ENCODE measurements at places on chromosomes 2 and 18. TPM values are rescaled to one million over a fixed set of nuclear protein-coding genes. Genes with fewer than 3 reads are reported as not detected.

DNA sequence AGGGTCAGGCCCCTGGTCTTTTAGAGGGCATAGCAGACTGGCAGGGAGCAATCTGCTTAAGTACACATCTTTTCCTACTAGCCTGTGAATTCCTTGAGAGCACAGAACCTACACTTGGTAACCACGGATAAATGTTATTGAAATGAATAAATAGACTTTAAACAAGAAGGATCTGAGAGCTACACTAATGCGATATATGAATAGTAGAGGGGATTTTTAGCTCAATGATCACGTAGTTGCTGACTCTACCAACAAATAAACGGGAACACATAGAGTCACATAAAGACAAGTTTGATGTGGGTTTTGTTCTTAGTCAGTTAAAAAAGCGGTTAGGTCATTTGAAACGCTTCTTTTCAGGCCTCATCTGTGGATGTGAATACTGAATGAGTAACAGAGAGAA, 290.3 kb upstream of the CCDC68 start:
- DNase-seq, result no peak
- H3K27me3 ChIP-seq, result no peaks in the 10 kb centered on the region

GRCh38 chr2:102508863-102509262, 35.8 kb downstream of the SLC9A4 start:
- H3K36me3 ChIP-seq, result no peaks in the 10 kb centered on the region
- H3K27ac ChIP-seq, result no peak overlapping the region
- H3K27me3 ChIP-seq, result peaks cover 8% of the 10 kb centered on the region
- peaks cover 19% of the 10 kb centered on the region for H3K4me1 ChIP-seq

DNA sequence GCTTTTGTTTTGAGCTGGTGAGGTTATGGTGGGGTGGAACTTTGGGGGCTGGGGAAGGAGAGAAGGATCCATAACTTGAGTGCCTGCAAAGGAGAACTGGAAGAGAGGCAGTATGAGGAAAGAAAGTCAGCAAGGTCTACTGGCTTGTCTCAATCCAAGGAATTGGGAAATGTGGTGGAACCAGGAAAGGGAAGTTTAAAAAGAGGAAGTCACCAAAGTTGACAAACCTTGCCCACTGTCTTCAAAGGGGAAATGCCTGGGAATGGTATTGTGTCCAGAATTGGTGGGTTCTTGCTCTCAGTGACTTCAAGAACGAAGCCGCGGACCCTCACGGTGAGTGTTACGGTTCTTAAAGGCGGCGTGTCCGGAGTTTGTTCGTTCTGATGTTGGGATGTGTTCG, 304.1 kb upstream of the FAM98A start:
- no peaks in the 10 kb centered on the region for H3K36me3 ChIP-seq
- no peaks in the 10 kb centered on the region for H3K27me3 ChIP-seq
- DNase-seq, result no peak

RESP18 gene
- not detected for total RNA-seq

DNA sequence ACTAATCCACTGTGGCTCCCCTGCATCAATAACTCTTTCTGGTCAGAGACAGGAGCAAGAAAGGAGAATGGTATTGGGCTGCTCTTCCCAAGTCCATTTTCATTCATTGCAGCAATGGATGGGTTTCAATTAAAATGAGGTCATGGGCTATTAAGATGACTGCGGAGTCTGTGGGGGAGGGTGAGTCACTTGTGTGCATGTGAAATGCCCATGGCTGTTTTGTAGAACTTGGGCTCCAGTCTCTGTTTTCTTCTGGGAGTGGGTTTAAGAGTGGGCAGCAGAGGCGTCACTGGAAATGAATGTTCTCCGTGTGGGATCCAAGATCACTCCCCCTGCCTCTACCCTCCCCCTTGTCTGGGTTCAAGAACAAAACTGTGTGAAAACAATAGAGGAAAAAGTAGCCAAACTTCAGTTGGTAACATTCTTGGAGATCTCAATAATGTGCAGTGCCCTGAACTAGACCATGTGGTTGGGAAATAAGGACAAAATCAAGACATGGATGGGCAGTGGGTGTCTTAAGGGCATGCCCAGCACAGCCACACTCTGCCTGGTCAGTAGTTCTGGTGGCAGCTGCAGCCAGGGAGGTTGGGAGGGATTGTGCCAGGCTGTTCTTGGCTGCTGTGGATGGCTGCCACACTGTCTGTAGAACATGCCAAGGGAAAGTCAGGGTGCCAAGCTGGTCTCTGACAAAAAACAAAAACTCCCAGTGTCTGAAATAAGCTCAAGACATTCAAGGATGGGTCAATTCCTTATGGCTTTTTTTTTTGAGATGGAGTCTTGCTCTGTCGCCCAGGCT, 68.2 kb upstream of the CXCR4 start:
- DNase-seq, result no peak
- no peaks in the 10 kb centered on the region for H3K4me1 ChIP-seq
- H3K36me3 ChIP-seq, result no peaks in the 10 kb centered on the region
- H3K4me3 ChIP-seq, result no peak overlapping the region
- no peak overlapping the region for H3K27ac ChIP-seq
- peaks cover 2% of the 10 kb centered on the region for H3K27me3 ChIP-seq

- H3K27ac ChIP-seq, result no peak overlapping the region
- peak; percentile 62 for DNase-seq
- no peak overlapping the region for H3K4me3 ChIP-seq
- no peaks in the 10 kb centered on the region for H3K36me3 ChIP-seq
- H3K4me1 ChIP-seq, result peaks cover 18% of the 10 kb centered on the region
Observed at GRCh38 chr2:241904791-241905710, 35.5 kb downstream of the RTP5 start.

DNA sequence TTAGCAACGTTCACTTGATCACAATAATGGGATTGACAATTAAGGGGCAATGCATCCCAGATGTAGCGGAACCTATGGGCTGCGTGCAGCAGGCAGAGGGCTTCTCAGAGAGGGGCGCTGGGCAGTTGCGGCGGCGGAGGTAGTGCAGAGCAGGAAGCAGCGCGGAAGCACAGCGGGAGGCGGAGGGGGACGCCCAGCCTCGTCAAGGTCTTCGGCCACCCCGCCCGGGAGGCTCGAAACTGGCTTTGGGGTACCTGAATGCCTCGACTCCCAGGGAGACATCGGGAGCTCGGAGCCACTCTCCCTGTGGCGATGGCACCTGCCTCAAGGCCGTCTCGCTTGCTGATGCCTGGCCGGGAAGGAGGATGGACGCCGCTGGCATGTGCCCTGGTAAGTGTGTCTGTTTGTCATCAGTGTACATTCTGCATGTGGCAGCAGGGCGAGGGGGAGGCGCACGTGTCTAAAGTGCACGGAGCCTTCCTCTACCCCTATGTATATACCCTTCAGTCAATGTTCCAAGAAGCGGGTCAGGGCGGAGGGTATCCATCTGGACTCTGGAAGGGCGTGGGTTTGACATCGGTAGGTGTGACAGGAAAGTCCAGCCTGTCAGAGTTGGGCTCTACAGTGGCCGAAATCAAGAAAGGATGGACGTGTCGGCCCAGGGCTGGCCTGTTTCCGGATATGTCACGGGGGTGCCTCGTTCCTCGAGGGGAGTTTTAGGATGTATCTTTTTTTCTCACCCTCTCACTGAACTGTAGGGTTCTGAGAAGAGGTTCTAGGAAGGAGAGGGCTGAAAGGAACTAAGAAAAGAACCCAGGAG, 7.5 kb upstream of the SP9 start:
- peaks cover 36% of the 10 kb centered on the region for H3K4me1 ChIP-seq
- no peaks in the 10 kb centered on the region for H3K36me3 ChIP-seq
- DNase-seq, result no peak
- peak overlapping the region; percentile 60 for H3K4me3 ChIP-seq
- peaks cover 66% of the 10 kb centered on the region for H3K27me3 ChIP-seq
- H3K27ac ChIP-seq, result no peak overlapping the region

GRCh38 chr2:51638811-51639210, 606.9 kb upstream of the NRXN1 start:
- H3K4me1 ChIP-seq, result no peaks in the 10 kb centered on the region
- H3K36me3 ChIP-seq, result no peaks in the 10 kb centered on the region
- no peak for DNase-seq
- no peak overlapping the region for H3K27ac ChIP-seq
- H3K27me3 ChIP-seq, result no peaks in the 10 kb centered on the region
- H3K4me3 ChIP-seq, result no peak overlapping the region

GRCh38 chr2:7027956-7028655, 110.9 kb downstream of the RNF144A start:
- no peak overlapping the region for H3K27ac ChIP-seq
- no peak for DNase-seq
- H3K4me1 ChIP-seq, result peaks cover 8% of the 10 kb centered on the region
- H3K36me3 ChIP-seq, result peaks cover 2% of the 10 kb centered on the region
- no peak overlapping the region for H3K4me3 ChIP-seq
- no peaks in the 10 kb centered on the region for H3K27me3 ChIP-seq

- peaks cover 43% of the 10 kb centered on the region for H3K4me1 ChIP-seq
- no peak for DNase-seq
- H3K27me3 ChIP-seq, result no peaks in the 10 kb centered on the region
- H3K27ac ChIP-seq, result peak overlapping the region; percentile 96
- peak overlapping the region; percentile 99 for H3K4me3 ChIP-seq
- peaks cover 2% of the 10 kb centered on the region for H3K36me3 ChIP-seq
Observed at GRCh38 chr2:181892799-181893435, 1.4 kb downstream of the ITPRID2 start.

CEBPZ gene
- total RNA-seq, result 30.4 TPM

CCDC68 gene
- not detected for total RNA-seq

CYP27A1 gene
- 4.7 TPM for total RNA-seq

DIPK1C gene
- total RNA-seq, result not detected

- H3K27ac ChIP-seq, result no peak overlapping the region
- H3K36me3 ChIP-seq, result no peaks in the 10 kb centered on the region
- H3K4me3 ChIP-seq, result no peak overlapping the region
- no peak for DNase-seq
Observed at GRCh38 chr18:32333781-32334180, 136.9 kb downstream of the GAREM1 start.

DNA sequence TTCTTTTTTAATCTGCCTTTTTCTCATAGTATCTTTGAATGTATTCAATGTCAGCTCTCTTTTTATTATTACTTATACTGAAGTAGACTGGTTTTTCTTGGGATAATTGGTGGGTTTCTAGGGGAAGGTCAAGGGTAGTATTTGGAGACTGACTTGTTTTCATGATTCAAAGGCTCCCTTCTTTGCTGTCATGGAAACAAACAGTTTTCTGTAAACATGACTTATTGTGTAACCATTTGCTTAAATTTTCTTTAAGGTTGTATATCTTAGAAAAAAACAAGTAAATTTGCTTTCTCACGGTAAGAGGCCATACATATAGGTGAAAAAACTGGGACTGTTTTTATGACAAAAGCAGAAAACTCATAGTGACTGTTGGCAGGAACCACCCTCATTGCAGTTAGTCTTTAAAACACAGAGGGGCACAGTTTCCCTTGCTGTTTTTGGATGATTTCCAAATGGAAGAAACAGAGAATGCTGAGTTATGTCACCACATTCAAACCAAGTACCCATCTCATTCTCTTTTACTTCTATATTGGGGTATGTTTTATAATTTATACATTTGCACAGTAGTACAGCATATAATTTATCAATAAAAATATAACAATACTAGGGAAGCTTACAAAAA, 5.8 kb upstream of the RDH14 start:
- no peak for DNase-seq
- peaks cover 21% of the 10 kb centered on the region for H3K36me3 ChIP-seq
- H3K27ac ChIP-seq, result no peak overlapping the region
- peaks cover 5% of the 10 kb centered on the region for H3K4me1 ChIP-seq
- no peaks in the 10 kb centered on the region for H3K27me3 ChIP-seq
- H3K4me3 ChIP-seq, result no peak overlapping the region

EMILIN1 gene
- total RNA-seq, result 235 TPM

DNA sequence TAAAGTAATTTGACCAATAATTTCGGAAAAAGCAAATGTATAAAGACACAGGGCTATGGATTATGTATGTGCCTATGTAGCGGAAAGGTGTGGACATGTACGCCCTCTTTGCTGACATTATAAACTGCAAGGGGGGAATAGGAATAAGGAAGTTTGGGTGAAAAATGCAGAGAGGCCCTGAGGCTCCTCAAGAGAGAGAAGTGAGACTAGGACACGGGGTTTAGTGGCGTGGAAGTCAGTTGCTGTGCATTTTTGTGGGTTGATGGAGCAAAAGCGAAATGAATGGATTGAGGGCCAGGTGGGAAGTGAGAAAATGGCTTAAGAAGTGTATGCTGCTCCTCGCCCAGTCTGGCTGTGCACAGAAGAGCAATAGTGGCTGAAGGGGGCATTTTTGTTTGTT, 96.2 kb upstream of the B3GNT7 start:
- H3K4me3 ChIP-seq, result no peak overlapping the region

DNA sequence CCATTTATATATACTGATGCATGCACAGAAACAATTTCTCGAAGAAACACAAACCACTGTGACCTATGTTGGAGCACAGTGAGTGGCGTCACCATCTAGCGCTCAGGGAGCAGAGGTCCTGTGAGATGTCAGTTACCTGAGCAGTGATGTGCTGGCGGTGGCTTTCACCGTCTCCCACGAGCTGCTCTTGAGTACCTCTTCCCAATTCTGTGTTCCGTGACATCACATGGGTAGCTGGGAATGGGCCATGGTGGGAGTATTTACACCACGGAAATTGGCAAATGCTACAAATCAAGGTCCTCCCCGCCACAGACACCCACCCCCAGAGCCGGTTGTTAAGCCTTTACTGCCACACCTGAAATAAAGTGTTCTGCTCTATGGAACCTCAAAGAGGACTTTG, 24.4 kb downstream of the GBX2 start:
- no peak for DNase-seq
- H3K27ac ChIP-seq, result no peak overlapping the region
- peaks cover 1% of the 10 kb centered on the region for H3K36me3 ChIP-seq
- peaks cover 4% of the 10 kb centered on the region for H3K4me1 ChIP-seq
- H3K27me3 ChIP-seq, result peaks cover 1% of the 10 kb centered on the region
- no peak overlapping the region for H3K4me3 ChIP-seq

DNA sequence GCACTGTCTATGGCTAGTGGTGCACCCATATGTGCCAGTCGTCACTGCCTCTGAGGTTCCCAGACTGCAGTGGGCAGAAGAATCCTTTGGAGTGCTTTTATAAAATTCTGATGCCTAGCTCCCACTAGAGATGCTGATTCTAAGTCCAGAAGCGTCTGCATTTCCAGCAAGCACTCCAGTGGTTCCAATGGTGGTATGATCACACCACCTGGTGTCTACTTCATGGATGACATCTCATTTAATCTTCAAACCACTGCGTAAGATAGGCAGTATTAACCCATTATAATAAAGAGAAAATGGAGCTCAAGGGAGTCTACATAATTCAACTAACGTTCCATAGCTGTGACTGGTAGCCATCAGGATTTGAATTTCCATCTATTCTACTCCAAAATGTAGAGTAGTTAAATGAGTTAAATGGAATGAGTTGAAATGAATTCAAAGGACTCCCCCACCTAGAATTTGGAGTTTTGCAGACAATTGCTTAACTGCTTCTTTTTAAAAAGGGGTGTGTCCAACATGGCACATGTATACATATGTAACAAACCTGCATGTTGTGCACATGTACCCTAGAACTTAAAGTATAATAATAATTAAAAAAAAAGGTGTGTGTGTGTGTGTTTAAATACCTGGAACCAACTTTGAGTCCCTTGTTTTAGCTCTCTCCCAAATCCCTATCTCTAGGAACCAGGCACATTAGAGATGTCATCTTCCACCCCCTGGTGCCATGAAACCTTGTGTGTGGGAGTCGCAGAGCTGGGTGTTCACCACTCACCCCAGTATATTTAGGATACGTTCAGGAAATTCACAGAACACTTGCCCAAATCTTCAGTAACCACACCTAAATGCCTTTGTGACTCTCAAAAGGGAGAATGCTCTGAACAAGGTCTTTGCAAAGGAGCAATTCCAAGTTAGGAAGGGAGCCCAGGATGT, 14.1 kb downstream of the LAMA3 start:
- peaks cover 18% of the 10 kb centered on the region for H3K27me3 ChIP-seq
- peaks cover 12% of the 10 kb centered on the region for H3K4me1 ChIP-seq
- H3K36me3 ChIP-seq, result peaks cover 3% of the 10 kb centered on the region
- H3K27ac ChIP-seq, result no peak overlapping the region

GRCh38 chr2:142858961-142859360, 18.5 kb upstream of the KYNU start:
- H3K4me3 ChIP-seq, result no peak overlapping the region
- H3K27ac ChIP-seq, result no peak overlapping the region
- no peak for DNase-seq
- no peaks in the 10 kb centered on the region for H3K36me3 ChIP-seq
- no peaks in the 10 kb centered on the region for H3K27me3 ChIP-seq
